ENCODE measurements at places on chromosomes 4 and X. TPM values are rescaled to one million over a fixed set of nuclear protein-coding genes. Genes with fewer than 3 reads are reported as not detected.
A peak's percentile ranks its signal among the peaks of the same experiment; 100 is the strongest.

The CHRDL1 gene
- not detected for total RNA-seq

The TBX22 gene
- total RNA-seq, result not detected

The TMEM35A gene
- total RNA-seq, result 0.74 TPM

The PDCL2 gene
- not detected for total RNA-seq

DNA sequence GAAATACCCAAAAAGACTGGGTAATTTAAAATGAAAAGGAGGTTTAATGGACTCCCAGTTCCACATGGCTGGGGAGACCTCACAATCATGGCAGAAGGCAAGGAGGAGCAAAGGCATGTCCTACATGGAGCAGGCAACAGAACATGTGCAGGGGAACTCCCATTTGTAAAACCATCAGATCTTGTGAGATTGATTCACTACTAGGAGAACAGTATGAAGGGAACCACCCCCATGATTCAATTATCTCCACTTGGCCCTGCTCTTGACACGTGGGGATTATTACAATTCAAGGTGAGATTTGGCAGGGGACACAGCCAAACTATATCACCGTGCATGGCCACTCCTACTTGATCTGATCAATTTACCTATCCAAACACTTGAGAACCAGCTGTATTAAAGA, 131.5 kb upstream of the LDB2 start:
- DNase-seq, result no peak

GRCh38 chr4:186904101-186904500, 180.4 kb upstream of the FAT1 start:
- peak; percentile 9 for DNase-seq

- no peak for DNase-seq
These were observed 1.6 kb downstream of the SH3RF1 start for GRCh38 chr4:169268951-169269760.

GRCh38 chr4:180799798-180800197, 1443.4 kb upstream of the TENM3 start:
- no peak for DNase-seq

DNA sequence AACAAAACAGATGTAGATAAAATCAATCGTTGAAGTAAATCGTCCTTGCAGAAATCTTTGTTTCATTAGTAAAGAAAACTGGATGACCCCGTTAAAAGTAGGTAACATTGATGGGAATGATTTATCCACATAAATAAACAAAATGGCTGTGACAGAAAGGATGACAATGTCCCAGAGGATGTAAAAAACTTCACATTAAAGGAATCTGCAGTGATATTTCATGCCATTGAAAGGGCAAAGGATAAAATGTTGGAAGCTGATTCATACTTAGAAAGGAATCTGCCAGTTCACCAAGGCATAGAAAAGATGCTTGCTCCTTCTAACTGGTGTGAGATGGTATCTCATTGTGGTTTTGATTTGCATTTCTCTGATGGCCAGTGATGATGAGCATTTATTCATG, 24.2 kb upstream of the EPGN start:
- DNase-seq, result peak; percentile 48

- peak; percentile 35 for DNase-seq
These were observed 14.9 kb downstream of the ABCG2 start for GRCh38 chr4:88143504-88143903.

GRCh38 chrX:104935581-104935980, 284.9 kb downstream of the TEX13A start:
- no peak for DNase-seq

DNA sequence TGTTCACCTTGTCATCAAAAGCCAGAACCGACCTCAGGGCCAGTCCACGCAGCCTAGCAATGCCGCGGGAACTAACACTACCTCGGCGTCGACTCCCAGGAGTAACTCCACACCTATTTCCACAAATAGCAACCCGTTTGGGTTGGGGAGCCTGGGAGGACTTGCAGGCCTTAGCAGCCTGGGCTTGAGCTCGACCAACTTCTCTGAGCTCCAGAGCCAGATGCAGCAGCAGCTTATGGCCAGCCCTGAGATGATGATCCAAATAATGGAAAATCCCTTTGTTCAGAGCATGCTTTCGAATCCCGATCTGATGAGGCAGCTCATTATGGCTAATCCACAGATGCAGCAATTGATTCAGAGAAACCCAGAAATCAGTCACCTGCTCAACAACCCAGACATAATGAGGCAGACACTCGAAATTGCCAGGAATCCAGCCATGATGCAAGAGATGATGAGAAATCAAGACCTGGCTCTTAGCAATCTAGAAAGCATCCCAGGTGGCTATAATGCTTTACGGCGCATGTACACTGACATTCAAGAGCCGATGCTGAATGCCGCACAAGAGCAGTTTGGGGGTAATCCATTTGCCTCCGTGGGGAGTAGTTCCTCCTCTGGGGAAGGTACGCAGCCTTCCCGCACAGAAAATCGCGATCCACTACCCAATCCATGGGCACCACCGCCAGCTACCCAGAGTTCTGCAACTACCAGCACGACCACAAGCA, 898 bp downstream of the UBQLN2 start:
- no peak for DNase-seq

DNA sequence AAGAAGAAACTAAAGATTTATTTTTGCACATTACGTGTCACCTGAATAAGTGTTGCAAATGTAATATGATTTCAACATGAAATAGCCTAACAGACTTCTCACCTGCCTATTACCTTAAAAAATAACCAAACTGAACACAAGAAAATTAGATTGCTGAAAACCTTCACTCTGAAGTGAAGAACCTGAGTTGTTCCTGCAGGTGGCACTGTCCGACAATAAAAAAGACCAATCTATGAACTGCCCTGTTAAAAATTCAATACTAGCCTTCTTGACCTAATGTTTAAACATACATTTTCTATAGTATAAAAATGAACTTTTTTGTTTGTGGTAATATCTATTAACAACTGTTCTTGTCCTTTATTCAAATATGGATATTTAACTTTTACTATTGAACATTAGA, 69.2 kb upstream of the PNPLA4 start:
- DNase-seq, result peak; percentile 38

DNA sequence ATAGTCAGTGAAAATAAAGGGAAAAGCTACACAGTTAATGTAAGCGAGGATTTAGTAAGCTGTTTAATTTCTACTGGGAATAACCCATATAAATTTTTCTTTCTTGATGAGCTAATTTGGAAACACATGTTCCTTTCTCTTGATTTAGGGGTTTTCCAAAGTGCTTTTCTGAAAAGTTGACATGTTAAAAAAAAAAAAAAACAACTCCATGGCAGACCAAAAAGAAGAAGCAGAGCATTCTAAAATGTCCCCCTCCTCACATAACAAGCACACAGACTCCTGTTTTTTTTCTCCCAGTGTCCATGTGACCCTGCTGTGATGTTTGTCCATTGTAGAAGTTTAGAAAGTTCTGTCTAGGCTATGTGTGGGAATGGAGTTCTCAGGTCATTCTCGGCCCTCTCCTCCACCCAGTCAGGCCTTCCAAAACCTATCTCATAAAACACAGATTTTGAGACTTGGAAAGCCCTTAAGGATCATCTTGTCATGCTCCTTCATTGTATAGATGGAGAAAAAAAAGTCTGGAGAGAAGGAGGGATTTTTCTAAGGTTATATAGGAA, 792 bp downstream of the CLIC2 start:
- DNase-seq, result no peak

DNA sequence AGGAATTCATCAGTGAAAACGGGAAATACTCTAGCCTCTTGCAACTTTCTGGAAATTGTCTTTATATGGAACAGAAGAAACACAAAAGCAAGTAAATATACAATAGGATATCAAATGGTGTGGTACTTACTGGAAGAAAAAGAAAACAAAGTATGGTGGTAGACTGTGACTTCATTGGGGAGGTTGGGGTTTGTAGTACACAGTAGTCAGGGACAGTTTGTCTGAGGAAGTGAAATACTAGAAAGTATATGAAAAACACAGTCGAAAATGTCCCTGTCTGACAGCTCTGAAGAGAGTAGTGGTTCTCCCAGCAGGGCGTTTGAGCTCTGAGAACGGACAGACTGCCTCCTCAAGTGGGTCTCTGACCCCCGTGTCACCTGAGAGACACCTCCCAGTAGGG, 390.0 kb upstream of the NWD2 start:
- no peak for DNase-seq

- no peak for DNase-seq
These were observed 569 bp downstream of the RPS3A start for GRCh38 chr4:151099976-151100417.

- DNase-seq, result peak; percentile 33
These were observed 62.8 kb upstream of the EGFL6 start for GRCh38 chrX:13506574-13506973.

- DNase-seq, result no peak
These were observed 1.6 kb upstream of the SETD7 start for GRCh38 chr4:139557556-139558110.
